ENCODE measurements at places on chromosomes 2 and 18.

DNA sequence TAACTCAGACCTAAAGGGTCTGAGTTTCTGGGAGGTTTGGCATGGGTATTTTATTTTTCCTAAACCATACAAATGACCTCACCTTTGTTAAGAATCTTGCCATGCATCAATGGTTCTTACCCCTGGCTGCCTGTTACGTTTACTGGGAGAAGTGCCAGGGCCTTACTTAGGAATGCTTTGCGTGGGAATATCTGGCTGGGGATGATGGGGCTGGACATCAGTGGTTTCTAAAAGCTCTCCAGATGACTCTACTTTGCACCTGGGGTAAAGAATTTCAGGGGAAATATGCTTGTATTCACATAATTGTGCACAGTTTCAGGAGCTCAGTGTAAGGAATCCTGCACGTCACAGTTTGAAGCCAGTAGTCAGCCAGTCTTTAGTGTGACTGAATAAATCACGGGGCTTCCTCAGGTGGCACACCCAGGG, 18.2 kb upstream of the DAW1 start:
- DNase-seq: no peak

- DNase-seq: no peak
These were observed 26.1 kb downstream of the MAL start for GRCh38 chr2:95051626-95052025.

DNA sequence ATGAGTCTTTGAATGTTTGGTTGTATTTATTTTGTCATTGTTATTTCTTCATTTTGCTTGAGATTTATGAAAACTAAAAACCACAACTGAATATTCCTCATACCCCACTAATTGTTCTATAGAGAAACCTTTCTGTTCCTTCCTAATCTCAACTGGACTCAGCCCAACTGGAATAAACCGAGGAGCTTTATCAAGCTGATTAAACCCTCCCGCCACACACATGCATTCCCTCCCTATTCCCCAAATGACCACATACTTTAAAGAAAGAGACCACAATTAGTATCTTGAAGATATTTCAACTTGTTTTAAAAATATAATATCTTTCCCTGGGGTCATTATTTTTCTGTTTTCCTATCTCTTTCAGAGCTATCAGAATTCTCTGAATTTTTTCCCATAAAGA, 107.5 kb downstream of the OSR1 start:
- no peak for DNase-seq

- DNase-seq: no peak
These were observed 63.1 kb downstream of the PLB1 start for GRCh38 chr2:28558918-28559317.

DNA sequence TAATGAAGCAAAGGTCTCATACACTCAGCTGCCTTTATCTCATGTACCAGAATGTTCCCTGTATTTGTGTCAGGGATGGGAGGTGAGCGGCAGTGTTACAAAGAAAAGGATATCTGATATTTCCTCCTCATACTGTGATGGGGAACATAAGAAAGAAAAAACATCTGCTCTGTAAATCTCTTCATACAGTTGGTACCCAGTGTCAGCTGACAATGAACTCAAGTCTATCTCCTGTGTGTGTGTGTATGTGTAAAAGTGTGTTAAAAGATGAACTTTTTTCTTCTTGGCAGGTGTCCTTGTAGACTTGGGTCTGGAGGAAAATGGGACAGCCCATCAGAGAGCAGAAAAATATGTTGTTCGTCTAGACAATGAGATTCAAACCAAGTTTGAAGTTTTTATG, 127.8 kb downstream of the ESCO1 start:
- no peak for DNase-seq

DNA sequence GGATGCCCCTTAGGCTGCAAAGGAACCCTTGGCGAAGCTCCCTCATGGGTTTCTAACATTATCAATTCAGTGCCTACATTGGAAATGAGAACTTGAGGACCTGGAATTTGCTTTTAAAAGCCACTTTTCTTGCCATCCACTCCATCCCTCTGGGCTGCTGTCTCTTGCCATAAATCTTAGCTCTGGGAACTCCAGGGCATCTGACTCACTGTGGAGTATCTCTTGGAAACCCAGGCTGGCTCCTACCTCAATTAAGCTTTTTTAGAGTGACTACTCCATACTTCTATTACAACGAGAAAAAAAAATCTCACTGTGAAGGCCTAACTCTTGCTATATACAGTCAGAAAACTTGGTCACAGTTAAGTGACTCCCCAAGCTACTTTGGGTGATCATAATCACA, 227.2 kb upstream of the SETBP1 start:
- no peak for DNase-seq

GRCh38 chr2:159101755-159102489, 133.5 kb downstream of the TANC1 start:
- no peak for DNase-seq

DNA sequence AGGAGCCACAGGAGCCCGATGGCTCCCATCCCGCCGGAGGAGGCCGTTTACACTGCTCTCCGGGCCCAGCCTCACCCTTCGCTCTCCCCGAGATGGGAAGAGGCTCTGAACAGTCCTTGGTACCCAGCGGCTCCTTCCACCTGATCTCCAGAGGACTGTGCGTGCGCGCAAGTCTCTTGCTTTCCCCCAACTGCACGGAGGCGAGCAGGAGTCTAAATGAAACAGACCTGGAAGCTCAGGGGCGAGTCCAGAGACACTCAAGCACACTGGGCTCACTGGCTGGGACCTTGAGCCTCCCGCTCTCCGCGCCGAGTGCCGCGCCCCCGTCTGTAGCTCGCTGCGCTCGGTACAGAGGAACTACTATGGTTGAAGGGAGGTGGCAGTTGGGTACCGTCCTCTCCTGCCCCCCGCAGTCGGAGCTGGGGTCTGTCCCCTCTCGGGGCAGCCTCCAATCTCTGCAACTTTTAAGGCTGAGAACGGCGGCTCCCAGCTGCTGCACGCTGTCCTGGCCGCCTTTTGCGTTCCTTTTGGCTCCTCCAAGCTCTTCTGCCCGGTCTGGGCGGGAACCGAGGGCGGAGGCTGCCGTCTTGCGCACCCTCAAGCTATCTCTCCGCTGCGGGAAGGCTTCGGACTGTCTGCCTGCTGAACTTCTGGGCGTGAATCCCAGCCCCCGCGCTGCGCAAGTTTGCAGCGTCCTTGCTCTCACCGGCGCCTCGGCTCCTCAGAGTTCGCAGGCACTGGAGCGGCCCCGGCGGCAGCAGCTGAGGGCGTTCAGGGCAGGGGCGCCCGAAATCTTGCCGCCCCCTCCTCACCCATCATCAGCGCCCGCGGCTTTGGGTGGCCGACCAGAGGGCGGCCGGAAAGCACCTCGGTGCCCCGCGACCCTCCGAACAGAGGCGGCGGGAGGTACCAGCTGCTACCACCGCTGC, 491 bp downstream of the ALK start:
- no peak for DNase-seq

DNA sequence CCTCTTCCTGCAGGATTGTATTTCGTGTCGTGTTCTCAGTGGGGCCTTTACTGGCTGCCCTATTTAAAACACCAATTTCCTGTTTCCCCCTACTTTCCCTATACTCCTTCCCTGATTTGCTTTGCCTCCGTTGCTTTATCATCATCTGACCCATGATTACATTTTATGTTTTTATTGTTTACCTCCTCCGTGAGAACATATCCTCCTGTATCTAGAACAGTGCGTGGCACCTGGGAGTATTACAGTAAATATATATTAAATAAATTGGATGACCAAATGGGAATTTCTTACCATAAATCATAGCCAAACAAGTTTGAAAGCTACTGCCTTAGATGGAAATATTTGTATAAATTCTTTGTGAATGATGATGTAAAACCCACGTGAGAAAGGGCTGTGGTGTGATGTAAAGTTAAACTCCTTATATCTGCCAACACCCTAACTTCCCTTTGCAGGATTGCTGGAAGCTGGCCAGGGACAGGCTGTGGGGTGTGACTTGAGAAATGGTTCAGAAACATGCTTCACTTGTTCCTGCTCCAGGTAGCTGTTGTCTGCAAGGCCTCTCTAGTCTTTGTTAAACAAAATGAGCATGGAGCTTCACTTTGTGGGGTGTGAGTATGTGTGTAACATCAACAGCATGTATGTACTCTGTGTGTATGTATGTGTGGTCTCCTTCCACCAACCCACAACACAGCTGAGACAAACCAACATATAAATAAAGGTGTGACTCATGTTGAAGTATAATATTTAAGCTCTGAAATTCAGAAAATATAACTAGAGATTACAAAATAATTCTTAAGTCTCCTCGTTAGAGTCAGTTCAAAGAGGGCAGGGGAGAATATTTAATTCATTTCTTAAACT, 40.3 kb downstream of the LHCGR start:
- no peak for DNase-seq

DNA sequence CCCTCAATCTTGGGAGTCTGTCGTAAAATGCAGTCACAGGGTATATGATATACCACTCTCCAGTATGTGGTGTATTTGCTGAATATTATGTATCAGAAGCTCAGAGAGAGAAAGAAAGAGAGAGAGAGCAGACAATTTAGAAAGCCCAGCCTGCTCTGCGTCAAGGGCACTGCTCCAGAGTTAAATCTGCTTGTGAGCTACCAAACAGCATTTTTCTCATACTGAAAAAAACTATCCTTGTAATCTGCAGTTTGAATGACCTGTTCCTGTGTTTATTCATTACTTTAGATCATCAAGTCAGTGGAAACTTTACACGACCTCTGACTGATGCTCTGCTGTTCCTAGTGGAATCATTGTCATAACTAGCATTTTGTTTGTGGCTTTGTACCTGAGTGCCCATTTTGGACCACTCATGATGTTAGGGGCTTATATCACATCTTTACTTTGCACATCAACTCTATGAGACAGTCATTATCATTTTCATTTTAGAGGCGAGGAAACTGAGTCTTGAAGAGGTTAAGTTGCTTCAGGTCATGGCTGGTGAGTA, 89.2 kb upstream of the PELI1 start:
- DNase-seq: no peak

- no peak for DNase-seq
These were observed 35.7 kb upstream of the ALPP start for GRCh38 chr2:232342635-232343565.
